ENCODE measurements at places on chromosomes 12 and 14. TPM values are rescaled to one million over a fixed set of nuclear protein-coding genes. Genes with fewer than 3 reads are reported as not detected.

SIX6 gene
- not detected for total RNA-seq

- DNase-seq = peak; percentile 82
Measured at GRCh38 chr14:93085911-93086310, 29.8 kb downstream of the ITPK1 start.

- DNase-seq = peak; percentile 27
Measured at GRCh38 chr12:47534695-47535094, 171.1 kb downstream of the RPAP3 start.

DNA sequence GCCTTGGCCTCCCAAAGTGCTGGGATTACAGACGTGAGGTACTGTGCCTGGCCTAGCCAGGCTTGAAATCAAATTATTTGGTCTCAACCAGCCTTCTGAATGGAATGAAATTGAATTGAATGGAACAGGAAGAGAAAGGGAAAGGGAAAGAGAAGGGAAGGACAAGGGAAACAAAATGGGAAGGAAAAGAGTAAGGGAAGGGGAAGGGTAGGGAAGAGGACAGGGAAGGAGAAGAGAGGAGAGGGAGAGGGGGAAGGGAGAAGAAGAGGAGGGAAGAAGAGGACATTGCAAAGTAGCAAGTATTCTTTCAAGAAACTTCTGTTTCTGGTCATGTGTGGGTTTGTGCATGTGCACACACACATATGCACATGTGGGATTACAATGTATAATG, 97.8 kb downstream of the ITPR2 start:
- no peak for DNase-seq

GRCh38 chr14:54652188-54652587, 85.3 kb downstream of the SAMD4A start:
- DNase-seq = peak; percentile 96

- no peak for DNase-seq
Measured at GRCh38 chr14:105884808-105885281, 358.5 kb downstream of the TMEM121 start.

DNA sequence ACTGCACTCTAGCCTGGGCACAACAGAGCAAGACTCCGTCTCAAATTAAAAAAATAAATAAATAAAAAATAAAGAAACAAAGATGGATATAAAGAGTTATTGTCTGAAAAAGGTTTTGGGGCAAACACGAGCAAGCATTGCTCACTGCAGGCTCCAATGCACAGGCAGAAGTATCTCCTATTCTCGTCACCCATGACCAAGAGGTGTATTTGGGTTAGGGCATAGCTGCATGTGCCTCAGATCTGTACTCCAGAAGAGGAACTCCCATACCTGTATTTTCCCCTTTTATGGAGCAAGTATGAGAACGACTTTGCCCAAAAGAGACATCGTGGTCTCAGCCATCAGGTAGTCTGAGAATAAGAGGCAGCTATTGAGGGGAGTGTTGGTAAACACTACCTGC, 10.2 kb upstream of the TCP11L2 start:
- DNase-seq = no peak

GRCh38 chr12:9662488-9662887, 7.0 kb upstream of the CLEC2D start:
- no peak for DNase-seq

DNA sequence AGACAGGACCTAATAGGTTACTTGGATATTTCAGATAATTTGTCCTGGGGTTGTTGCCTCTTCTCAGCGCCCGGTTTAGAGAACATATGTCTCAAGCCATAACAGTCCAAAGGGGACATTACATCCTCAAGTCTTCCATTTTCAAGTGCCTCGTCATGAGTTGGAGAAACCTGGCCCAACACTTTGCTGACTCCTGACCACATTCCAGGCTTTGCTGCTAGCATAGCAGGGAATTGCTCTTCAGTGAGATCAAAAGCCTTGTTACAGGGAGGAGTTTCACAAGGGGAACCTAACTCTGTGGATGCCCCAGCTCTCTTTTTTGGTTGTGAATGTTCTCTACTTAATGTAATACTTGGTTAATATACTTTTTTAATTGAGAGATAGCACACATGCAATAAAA, 8.2 kb upstream of the MMP19 start:
- no peak for DNase-seq

- DNase-seq = no peak
Measured at GRCh38 chr12:130424858-130425697, 87.4 kb downstream of the PIWIL1 start.

Measured in foreskin keratinocyte (primary cell).